ENCODE measurements at places on chromosomes 3 and 15.

DNA sequence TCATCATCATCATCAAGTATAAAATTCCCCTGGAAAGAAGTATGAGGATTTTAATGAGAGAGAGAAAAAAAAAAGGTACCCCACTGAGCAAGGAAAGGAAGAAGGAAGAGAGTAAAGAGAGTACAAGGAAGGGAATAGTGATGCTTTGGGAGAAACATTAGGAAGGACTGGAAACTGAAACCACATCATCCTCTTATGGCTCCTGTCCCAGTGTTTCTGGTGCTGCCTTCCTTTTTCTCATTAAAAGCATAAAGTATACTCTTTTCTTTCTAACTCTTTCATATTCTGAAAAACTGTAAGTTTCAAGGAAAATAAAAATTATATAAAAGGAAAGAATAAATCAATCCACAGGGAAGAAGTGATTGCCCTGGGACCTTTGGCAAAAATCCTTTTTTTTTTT, 616.4 kb upstream of the CBLB start:
- no peak for DNase-seq

- DNase-seq: no peak
These were observed 427.2 kb upstream of the THBS1 start for GRCh38 chr15:39153716-39154115.

- no peak for DNase-seq
These were observed 16.2 kb downstream of the C3orf62 start for GRCh38 chr3:49260806-49261324.

DNA sequence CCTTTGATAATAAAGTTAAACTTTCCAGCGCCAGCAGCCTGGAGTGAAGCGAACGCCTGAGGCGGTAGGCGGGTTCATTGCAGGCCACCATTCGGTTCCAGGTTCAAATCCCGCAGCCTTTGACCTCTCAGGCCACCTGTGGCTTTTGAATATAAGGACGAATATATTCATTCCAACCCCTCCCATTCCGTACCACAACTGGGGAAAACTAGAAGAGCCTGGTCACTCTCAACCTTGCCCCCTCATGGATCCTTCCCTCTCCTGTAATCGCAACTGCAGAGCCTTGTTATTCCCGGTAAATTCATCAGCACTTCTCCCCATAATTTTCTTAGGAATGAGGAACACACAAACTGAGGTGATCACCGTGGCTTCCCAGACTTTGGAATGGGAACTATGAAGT, 35.2 kb downstream of the ZIC4 start:
- DNase-seq: no peak

GRCh38 chr3:50256978-50257890, 11.7 kb upstream of the SEMA3B start:
- no peak for DNase-seq

- DNase-seq: no peak
These were observed 80.2 kb upstream of the PXYLP1 start for GRCh38 chr3:141151439-141151838.

DNA sequence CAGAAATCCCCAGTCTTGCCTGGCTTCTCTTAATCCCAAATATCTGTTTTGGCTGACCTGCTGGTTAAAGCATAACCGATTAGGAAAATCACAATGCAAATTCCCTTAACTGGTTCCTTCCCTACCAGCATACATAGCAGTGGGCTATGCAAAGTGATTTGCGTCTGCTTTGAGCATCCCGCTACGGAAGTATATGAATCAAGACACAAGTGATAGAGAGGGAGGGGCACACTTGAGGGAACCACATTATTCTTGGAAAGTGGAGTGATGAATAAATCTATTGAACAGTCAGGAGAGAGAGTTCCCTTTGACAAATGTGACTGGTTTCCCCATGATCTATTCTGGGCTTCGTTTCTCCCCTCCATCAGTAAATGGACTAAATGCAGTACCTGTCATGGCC, 119.6 kb upstream of the C15orf61 start:
- DNase-seq: no peak

- DNase-seq: peak; percentile 42
These were observed 794 bp downstream of the ARPP19 start for GRCh38 chr15:52567871-52568600.

Data from CD4-positive, alpha-beta T cell treated with Interleukin-1 beta for 1 hour (primary cell).